Suprapubic skin (tissue), 4 donors: ENCODE measurements at places on chromosomes 11 and 22. TPM values are rescaled to one million over a fixed set of nuclear protein-coding genes. Genes with fewer than 3 reads are reported as not detected.

Gene MRGPRE
- not detected for total RNA-seq

Gene OSM
- total RNA-seq = not detected

Gene TYR
- total RNA-seq = 10.5 TPM

Gene CCDC157
- 3.5 TPM for total RNA-seq

Gene MS4A7
- total RNA-seq = 2.8 TPM
